ENCODE measurements at places on chromosomes 16 and 17.

- DNase-seq: peak; percentile 25
Measured at GRCh38 chr16:1152123-1152638, 725 bp upstream of the CACNA1H start.

GRCh38 chr16:63789603-63790002 is 1332.3 kb downstream of the CDH11 start:
- DNase-seq: no peak

- DNase-seq: no peak
Measured at GRCh38 chr17:63483038-63483437, 6.2 kb downstream of the ACE start.

GRCh38 chr17:76027159-76027839 is at the start of gene EVPL:
TSS of gene EVPL (minus strand) at chr17:76027306. CDS start at chr17:76027198, 108 bp downstream.
- no peak for DNase-seq

DNA sequence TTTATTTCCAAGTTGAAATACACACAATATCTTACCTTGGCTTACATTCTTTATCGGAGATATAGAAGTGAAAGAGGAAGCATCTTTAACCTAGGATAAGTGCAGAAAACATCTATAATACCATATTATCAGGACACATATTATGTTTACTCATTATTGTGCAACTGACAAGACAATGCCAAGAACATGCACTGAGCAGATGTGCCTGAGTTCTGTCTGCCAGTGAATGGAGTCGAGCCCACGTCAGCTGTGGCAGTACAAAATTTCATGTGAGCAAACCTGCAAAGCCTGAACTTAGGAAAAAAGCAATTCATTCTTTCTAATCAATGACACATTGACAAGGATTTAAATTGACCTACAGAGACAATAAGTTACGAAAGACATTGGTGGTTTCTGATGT is 154.4 kb downstream of the AXIN2 start:
- no peak for DNase-seq

- no peak for DNase-seq
Measured at GRCh38 chr17:77756846-77757560, 201.5 kb upstream of the TNRC6C start.

- no peak for DNase-seq
Measured at GRCh38 chr17:77085926-77086432, 54.8 kb upstream of the SEC14L1 start.

- DNase-seq: no peak
Measured at GRCh38 chr17:79646721-79647455, 36.0 kb upstream of the RBFOX3 start.

GRCh38 chr16:31519759-31520431 is 7.8 kb upstream of the AHSP start:
- DNase-seq: no peak

DNA sequence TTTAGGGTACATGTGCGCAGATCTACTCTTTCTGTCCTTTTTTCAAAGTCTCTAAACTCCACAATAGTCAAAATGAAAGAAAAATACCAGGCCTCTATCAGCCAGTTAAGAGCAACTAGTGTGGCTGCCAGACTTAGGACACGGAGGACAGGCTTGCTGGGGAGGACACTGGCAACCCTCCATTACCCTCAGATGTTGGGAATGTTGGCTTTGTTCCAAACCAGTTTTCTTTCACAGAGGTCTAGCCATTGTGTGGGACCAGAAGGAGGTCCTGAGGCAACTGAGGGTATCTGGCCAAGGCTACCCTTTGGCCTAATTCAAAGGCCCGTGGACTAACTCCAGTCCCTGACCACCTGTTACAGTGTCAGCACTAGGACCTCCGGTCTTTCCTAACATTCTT is 51.2 kb upstream of the MED9 start:
- no peak for DNase-seq

GRCh38 chr17:58344047-58344790 is 7.8 kb downstream of the SUPT4H1 start:
- peak; percentile 82 for DNase-seq

GRCh38 chr16:3431779-3432219 is 11.5 kb downstream of the ZNF597 start:
- no peak for DNase-seq

- DNase-seq: no peak
Measured at GRCh38 chr17:78401246-78401645, 22.8 kb downstream of the PGS1 start.

DNA sequence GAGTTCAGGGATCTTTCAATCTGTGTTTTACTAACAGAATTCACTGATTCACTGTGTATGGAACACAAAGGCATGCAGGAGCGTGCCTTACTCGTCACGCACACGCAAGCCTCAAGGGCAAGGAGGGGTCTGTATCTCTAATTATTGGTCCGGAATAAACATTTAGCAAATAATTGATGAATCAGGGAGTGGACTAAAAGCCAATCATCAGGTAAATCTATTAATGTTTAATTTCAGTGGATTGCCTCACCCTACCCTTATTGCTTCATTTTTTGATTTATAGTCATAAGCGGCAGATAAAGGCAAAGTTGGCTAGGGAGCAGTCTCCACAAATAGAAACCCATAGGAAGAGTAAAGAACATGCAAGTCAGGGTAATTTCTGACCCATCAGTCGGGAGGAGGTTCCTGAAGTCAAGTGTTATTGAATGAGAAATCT is 7.4 kb upstream of the HSD17B2 start:
- no peak for DNase-seq

GRCh38 chr17:37050920-37051319 is 102.2 kb downstream of the AATF start:
- no peak for DNase-seq

- no peak for DNase-seq
Measured at GRCh38 chr16:1781758-1782407, 488 bp downstream of the SPSB3 start.

DNA sequence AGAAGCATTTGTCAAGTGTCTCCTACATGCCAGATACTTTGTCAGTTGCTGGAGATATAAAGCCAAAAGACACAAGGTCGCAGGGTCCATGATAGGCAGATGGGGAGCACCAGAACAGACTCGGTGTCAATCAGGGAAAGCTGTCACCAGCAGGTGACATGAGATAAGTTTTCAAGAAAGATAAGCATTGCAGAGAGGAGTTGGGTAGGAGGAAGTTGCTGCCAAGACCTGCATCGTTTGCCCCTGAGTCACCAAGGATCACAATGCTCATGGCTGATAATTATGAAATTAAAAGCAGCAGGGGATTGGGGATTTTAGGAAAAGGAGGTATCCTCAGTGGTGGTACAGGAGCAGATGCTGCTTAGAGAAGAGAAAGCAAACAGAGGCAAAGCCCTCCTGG is 551.1 kb upstream of the CDH11 start:
- no peak for DNase-seq

DNA sequence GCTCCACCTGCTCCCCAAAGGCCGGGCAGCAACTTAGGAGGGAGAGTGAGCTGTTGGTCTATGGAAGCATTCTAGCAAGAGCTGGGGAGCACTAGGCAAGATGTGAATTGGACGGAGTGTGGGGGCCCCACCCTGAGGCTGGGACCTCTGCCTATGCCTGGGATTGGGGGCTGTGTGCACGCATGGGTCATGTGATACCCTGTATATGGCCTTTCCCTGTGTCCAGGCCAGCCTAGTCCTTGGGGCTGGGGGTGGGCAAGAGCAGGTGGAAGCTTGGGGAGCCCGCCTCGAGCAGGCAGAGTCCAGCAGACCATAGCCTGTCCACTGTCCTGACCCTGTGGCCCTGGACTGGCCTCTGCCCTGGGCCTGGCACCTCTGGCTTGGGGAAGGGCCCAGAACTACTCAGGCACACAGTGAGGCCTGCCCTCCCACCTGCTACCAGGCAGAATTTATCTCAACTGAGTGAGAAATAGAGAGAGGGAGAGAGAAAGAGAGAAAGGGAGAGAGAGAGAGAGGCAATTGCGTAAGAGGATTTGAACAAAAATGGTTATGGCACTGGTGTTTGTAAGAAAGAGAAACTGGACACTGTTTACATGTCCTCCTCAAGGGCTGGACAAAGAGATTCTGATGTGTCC is 19.1 kb downstream of the PDP2 start:
- DNase-seq: no peak

DNA sequence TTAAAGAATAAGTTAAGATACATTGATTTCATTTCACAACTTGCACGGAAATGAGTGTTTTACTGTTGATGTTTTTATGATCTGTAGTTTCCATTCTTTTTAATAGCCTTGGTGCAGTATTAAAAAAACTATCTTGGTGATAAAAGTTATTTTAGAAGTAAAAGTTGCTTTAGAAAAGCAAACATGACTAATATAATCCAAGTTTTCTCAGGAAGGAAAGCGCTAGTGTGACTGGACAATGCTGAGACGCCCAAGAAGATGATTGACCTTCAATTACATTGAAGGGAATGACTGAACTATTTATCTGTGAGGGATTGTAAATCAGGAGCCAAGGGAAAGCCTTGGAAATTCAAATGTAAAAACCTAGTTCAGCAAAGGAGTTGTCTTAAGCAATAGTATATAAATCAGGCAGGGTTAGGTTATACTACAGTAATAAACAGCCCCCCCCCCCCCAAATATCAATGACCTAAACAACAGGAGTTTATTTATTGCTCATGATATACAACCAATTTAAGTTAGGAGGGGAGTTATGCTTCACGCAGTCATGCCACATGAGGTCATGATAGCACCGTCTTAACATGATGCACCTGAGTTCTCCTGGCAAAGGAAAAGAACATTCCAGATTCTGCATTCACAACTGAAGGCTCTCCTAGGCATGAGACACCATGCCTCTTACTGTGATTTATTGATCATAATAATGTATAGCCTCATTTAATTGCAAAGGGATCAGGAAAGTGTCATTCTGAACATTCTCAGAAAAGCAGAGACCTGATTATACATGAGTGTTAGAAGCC is 443.8 kb downstream of the CDH13 start:
- no peak for DNase-seq

GRCh38 chr17:13597723-13598347 is 3.9 kb downstream of the HS3ST3A1 start:
- no peak for DNase-seq

DNA sequence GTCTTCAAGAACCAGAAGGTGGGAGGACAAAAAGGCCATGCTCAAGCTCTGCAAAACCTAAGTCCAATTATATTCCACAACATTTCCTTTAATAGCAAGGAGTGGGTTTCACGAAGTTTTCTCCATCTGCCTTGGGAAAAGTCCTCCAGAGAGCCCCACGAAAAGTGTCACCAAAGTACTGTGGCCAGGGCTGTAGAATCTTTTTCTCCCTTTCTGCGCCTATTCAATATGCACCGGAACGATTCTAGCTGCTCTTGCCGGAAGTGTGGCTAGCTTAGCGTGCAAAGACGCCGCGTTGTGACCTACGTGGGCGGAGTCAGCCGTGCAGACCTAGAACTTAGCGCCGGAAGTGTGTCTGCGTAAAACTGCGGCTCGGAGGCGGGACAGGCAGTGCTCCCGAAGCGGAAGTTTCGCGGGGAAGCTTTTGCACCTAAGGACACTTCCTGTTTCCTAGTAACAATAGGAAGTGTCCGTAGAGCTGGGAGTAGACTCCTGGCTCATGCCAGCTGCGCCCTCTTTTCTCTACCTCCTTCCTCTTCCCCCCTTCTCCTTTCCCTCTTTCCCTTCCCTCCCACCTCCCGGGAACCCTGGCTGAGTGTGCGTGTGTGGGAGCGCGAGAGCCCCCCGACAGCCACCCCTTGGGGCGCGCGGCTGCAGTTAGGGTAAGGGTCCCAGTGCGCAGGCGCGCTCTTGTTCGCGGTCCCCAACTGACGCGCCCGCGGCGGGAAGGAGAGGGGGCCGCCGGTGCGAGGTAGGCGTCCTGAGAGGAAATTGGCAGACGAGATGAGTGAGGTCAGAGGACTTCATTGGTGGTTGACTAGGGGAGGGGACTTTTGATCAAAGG is at the start of the genes ZNF646 and ZNF668:
ZNF646 (plus strand) TSS at position 453 of the 844 bp plus-strand sequence. CDS start 1,903 bp downstream, outside the sequence.
ZNF668 (minus strand) TSS at position 271 of the 844 bp plus-strand sequence. CDS start 9,781 bp downstream, outside the sequence.
- DNase-seq: peak; percentile 94

DNA sequence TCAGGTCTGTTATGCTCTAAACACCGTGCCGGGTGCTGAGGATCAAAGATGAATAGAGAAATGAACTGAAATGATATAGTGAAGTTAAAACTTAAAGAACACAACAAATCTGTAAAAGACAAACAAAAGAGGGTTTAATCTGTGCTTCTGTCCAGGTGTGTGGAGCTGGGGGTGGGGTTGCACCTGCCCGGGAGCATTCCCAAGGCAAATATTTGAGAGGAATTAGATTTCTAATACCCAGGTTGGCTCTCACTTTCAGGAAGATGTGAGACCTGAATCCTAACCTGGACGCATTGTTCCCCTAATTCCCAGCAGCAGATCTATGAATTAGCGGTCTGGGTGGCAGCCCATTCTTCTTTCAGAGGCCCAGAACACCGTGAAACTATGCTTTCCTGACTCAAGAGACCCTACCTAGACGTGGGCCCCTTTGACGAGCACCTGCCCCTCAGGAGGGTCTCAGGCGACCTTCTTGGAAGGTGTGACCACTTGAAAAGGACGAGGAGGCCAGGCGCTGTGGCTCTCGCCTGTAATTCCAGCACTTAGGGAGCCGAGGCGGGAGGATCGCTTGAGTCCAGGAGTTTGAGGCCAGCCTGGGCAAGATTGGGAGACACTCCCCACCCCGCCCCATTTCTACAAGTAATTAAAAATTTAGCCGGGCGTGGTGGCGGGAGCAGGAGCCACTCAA is 677 bp upstream of the RANGRF start:
- no peak for DNase-seq

GRCh38 chr17:40074871-40075200 is 12.1 kb downstream of the THRA start:
- no peak for DNase-seq

DNA sequence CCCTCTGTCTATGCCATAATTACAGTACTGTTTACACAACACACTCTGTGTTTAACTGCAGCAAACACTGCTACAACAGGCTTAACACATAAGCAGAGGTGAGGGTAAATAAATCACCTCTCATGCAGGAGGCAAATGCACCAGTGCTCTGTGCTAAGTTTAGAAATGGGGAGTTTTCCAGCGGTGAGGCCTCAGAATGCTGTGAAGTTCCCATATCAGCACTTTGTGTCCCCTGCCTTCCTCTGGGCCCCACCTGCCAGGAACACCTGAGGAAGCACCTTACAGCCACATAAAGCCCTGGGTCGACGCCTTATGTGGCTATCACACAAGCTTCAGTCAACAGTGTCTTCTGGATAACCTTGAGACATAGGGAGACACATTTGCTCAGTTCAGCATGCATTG is 304.5 kb downstream of the HAPSTR1 start:
- no peak for DNase-seq

- no peak for DNase-seq
Measured at GRCh38 chr17:72476575-72476986, 355.8 kb downstream of the SOX9 start.

DNA sequence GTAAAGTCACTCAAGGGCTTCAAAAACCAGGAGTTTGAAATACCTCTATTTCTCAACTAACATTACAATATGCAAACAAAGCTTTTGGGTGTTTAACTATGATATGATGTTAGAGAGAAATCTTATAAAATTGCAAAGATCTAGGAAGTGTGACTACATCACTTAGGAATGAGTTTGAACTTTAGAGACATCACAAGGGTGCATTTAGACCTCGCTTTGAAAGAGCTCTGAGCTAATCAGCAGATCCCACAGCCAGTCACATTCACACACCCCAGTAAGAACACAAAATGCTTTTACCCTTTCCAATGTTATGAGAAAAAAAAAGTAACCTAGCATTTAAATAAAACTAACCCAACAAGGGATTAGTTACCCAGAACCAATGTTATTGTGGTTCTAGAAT is 45.2 kb downstream of the HYDIN start:
- DNase-seq: no peak

GRCh38 chr16:29742683-29743275 is 3.0 kb downstream of the C16orf54 start:
- no peak for DNase-seq

- no peak for DNase-seq
Measured at GRCh38 chr16:54576785-54577184, 290.2 kb upstream of the IRX3 start.

GRCh38 chr17:83170571-83171260 is 91.3 kb downstream of the METRNL start:
- DNase-seq: no peak

GRCh38 chr17:79473876-79474440 is 136.9 kb downstream of the RBFOX3 start:
- DNase-seq: no peak

All from stimulated activated CD4-positive, alpha-beta T cell treated with anti-CD3 and anti-CD28 coated beads, TNF-alpha, amount 100 ng/mL, for 1 hour (primary cell).